Mesenchymal stem cell (in vitro differentiated cells and primary cell): ENCODE measurements at places on chromosomes 7 and 10.
A peak's percentile ranks its signal among the peaks of the same experiment; 100 is the strongest.

DNA sequence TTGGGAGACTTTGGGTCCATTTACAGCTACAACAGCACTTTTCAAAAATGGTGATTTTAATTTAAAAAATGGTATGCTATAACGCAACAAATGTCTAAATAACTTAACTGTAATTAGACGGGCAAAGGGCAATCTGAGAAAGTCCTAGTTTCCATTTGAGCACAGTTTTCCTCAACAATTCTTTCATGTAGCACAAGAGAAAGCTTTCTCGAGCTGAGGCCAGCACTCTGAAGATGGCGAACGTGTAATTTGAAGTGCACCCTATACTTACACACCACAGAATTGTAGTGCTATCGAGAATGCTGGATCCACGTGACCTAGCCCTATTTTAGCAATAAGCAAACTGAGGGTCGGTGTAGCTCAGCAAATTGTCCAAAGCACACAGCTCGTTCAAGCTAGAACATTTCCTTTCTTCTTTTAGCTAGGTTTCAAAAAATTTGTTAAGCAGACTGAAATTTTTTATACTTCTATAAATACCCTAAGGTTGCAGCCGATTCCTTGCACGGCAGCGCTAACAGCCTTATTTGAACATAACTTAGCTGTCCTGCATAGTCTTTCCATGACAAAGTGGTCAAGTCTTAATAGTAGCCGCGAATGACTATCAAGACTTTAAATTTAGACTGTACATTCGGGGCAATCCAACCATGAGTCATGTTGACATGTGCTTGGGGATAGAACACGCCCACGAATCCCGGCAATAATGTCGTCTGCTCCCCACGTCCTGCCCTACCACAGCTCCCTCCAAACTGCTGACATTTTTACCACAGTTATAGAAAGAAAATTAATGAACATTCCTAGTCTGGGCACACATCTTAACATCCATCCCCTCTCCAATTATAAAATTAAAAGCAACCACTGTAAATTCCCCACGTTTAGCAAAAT is 10.0 kb downstream of the KLF6 start:
- H3K27ac ChIP-seq: peak overlapping the region; percentile 93
- H3K36me3 ChIP-seq: peaks cover 19% of the 10 kb centered on the region
- peak; percentile 96 for DNase-seq
- no peaks in the 10 kb centered on the region for H3K27me3 ChIP-seq
- H3K4me3 ChIP-seq: no peak overlapping the region
- peaks cover 18% of the 10 kb centered on the region for H3K4me1 ChIP-seq

DNA sequence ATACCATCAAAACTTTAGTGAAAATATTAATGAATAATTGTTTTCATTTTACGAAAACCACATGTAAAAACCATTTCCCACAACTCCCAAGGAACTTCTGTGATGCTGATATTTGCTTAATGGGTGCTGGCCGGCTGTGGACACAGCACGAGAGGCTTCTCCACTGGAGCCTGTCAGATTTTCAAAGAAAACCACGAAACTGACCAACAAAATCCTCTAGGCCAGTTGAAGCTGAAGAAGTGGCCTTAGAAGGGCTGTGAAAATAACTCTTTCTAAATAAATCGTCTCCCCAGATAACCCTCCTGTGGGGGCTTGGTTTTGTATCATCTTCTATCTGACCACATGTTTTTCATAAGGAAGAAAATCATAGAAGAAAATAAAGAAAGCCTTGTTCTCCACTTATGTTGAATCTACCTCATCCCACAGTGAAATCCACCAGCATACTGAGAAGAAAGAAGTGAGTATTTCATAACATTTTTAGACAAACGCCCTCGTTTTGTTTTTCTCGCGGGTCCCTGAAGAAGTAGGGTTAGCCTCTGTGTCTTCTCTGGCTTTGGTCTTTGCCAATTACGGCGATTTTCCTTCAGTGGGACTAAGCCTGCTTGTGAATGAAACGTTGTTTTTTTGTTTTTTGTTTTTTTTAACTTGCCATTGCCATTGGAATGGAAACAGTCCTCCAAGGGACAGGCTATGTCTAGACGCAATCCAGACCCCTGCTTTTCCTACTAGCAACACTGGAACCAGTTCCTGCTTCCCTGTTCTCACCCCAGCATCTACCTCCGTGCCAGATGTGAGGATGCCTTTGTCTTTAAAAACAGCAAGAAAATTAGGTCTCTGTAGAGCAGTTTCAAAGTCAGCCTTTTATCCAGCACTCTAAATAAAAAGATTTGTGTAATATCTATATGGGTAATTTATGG is 123.9 kb downstream of the ADAM12 start:
- H3K36me3 ChIP-seq: peaks cover 34% of the 10 kb centered on the region
- no peaks in the 10 kb centered on the region for H3K27me3 ChIP-seq
- peaks cover 4% of the 10 kb centered on the region for H3K4me1 ChIP-seq

DNA sequence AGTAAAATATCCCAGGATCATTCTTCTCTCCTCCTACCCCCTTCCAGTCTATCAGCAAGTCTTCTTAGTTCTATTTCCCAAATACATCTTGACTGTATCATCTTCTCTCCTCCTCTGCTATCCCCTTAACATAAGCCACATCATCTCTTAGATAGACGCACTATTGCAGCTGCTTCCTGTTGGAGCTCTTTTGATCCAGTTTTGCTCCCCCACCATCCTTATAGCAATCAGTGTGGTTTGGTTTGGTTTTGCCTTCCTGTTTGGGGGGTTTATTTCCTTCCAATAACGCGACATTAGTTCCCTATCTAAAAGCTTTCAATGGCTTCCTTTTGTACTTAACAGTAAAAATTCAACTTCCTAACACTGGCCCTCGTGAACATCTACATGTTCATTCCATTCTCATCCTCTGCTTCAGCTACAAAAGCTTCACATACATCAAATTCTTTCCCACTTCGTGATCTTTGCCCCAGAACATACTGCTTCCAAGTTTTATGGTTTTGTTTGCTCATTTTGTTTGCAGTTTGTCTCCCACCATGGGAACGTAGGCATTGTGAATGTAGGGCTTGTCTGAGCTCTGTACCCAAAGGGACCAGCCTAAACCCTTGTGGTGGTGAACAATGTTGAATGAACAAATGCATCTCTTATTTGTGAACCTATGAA is 33.7 kb upstream of the PLXDC2 start:
- H3K27ac ChIP-seq: no peak overlapping the region
- DNase-seq: no peak
- H3K4me3 ChIP-seq: no peak overlapping the region
- H3K4me1 ChIP-seq: no peaks in the 10 kb centered on the region
- no peaks in the 10 kb centered on the region for H3K27me3 ChIP-seq

DNA sequence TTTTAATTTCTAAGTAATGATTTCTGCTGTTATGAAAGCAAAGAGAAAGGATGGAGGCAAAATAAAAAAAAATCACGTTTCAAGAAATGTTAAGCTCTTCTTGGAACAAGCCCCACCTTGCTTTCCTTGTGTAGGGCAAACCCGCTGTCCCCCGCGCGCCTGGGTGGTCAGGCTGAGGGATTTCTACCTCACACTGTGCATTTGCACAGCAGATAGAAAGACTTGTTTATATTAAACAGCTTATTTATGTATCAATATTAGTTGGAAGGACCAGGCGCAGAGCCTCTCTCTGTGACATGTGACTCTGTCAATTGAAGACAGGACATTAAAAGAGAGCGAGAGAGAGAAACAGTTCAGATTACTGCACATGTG is 2.4 kb downstream of the ADRB1 start:
- H3K27me3 ChIP-seq: peaks cover 75% of the 10 kb centered on the region
- no peak for DNase-seq
- H3K36me3 ChIP-seq: no peaks in the 10 kb centered on the region
- no peak overlapping the region for H3K4me3 ChIP-seq

DNA sequence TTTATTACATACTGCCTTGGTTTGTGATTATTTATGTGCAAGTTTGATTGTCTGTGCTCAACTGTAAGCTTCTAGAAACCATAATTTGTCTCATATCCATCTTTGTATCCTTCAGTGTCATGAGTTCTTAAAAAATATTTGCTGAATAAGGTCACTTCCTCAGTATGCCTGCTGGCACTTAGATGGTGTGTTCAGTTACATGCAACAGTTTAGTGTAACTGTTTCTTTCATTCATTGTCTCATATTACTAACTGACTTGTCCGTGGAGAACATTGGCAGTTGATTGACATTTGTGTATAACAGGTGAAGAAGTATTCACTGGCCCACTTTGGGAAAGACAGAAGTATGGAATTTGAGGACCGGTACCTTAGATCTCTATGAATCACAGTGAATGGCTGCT is 236.9 kb downstream of the PRKG1 start:
- DNase-seq: peak; percentile 33
- no peaks in the 10 kb centered on the region for H3K4me1 ChIP-seq
- H3K36me3 ChIP-seq: no peaks in the 10 kb centered on the region
- H3K4me3 ChIP-seq: no peak overlapping the region
- no peaks in the 10 kb centered on the region for H3K27me3 ChIP-seq
